ENCODE measurements at places on chromosomes 1 and 21. TPM values are rescaled to one million over a fixed set of nuclear protein-coding genes. Genes with fewer than 3 reads are reported as not detected.

The OR2T35 gene
- not detected for total RNA-seq

DNA sequence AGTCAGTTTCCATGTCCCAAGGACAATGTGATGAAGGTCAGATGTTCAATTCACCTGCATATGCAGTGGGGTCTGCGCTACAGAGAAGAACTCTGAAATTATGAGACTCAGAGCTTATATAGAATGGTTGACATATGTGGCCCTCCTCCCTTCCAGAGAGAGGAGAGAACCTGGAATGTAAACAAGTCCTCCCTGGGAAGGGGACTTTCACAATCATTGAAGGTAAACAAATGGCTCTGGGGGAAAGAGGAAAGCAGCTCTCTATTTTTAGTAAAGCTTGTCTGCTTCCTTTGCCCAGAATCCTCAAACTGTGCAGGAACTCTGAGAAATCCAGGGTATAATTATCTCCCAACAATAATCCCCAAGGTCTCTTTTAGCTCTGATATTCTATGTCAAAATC lies 9.8 kb downstream of the OVGP1 start:
- no peak for DNase-seq

The AADACL4 gene
- total RNA-seq: not detected

The OR2T2 gene
- total RNA-seq: not detected

DNA sequence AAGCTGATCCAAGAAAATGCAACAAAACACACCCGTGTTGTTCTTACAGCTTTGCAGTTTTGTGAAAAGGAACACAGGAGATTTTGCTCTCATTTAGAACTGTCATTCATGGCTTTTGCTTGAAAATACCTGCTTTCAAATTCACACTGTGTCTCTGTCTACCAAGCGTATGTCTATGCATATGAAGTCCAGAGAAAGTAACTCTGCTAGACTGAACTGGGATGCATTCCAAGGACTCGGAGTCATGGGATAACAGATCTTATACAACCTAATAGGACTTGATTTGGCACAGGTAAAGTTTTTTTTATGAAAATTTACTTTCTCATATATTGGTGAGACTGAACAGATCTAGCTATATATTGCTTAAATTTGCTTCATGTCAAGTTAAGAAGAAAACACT lies 102.4 kb downstream of the PTGER3 start:
- DNase-seq: no peak

GRCh38 chr1:56978819-56979218 lies 13.0 kb upstream of the C8B start:
- DNase-seq: no peak

DNA sequence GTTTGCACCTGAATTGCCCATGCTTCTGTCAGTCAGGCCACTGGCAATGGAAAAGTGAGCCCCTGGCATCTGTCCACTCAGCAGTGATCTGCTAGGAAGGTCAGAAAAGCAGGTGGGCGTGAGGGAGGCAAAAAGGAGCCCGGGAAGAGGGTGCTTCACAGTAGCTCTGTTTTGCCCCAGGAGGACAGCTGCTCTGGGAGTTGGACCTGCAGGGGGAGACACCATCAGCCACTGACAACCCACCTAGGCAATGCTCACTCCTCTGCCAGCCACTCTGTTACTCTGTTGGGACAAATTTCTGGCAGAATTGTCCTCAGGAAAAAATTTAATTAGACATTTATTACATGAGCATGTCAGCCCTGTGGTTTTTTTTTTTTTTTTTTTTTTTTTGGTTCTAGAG lies 146.4 kb downstream of the LRIG2 start:
- no peak for DNase-seq

GRCh38 chr1:204072931-204073836 lies at the start of gene SOX13:
SOX13 (plus strand) TSS chr1:204073115; CDS start chr1:204112916, 39,801 bp downstream.
- DNase-seq: peak; percentile 84

The TLR5 gene
- 0.20 TPM for total RNA-seq

DNA sequence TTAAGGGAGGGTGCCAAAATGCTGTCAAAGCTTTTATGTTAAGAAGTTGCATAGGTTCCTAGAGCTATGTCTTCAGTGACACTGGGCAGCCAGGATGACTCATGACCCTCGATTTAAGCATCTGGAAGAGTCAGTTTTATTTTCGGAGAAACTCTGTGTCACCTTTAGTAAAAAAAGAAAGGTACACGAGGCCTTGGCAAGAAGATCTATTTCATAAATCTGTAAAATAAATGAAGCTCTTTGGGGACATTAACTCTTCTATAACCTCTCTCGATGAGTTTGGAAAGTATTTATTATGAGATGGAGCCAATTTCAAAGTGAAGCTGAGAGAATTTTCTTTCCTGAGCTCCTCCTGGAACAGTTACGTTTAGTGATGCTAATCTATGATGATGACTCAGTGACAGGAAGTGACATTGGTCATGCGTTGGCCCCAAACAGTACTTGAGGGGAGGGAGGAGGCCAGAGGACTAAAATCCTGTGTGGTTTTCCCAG lies 156.5 kb downstream of the HLX start:
- DNase-seq: peak; percentile 91

The SAMSN1 gene
- total RNA-seq: 0.12 TPM

GRCh38 chr1:74160046-74160445 lies 37.9 kb downstream of the LRRIQ3 start:
- no peak for DNase-seq

GRCh38 chr1:62434618-62435001 lies 2.2 kb upstream of the USP1 start:
- DNase-seq: no peak

The ORC1 gene
- 18.4 TPM for total RNA-seq

DNA sequence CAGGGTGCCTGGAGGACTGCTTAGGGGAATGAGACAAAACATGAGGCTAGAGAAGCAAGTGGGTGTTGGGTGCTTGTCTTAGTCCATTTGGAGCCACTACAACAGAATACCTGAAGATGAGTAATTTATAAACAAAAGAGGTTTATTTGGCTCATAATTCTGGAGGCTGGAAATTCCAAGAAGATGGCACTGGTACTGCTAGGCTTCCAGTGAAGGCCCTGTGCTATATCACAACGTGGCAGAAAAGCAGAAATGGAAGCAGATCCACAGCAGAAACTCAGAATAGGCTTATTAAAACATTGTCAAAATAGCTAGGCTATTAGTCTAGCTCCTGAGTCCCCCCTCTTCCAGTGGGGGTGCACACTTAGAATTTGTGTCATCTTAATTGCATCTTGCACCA lies 701.7 kb downstream of the RWDD3 start:
- DNase-seq: no peak

DNA sequence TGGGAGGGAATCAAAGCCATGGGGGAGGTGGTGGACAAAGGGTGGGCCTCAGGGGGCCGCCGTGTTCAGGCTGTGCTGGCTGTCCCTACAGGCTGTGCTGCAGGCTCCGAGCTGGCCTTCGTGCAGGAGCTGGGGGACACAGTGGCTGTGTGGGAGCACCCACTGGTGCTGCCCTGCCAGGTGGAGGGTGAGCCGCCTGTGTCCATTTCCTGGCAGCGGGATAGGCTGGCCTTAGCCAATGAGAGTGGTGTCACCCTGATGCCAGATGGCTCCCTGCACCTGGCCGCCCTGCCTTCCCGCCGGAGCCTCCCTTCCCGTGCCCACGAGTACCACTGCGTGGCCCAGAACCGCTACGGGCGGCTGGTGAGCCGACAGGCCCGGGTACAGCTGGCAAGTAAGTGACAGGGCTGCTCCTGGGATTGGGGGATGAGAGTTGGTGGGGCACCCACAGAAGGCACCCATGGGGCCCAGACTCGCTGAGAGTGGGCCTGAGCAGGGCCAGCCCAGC lies 20.2 kb downstream of the SLC27A3 start:
- no peak for DNase-seq

Measured in RPMI7951 (cell line).